Activated T-helper 2 cell treated with anti-CD3 and anti-CD28 coated beads, Interferon-gamma antibody, Interleukin-2, Interleukin-4, amounts not matched to agents 10 μg/mL and 5 μg/mL and 100 μg/mL, durations not matched to agents 14 hours and 24 hours and 36 hours (primary cell): ENCODE measurements at places on chromosomes 3 and 15.

- no peak overlapping the region for H3K27ac ChIP-seq
- no peaks in the 10 kb centered on the region for H3K36me3 ChIP-seq
- DNase-seq = no peak
- peaks cover 4% of the 10 kb centered on the region for H3K27me3 ChIP-seq
- no peaks in the 10 kb centered on the region for H3K4me1 ChIP-seq
- H3K4me3 ChIP-seq = no peak overlapping the region
Measured at GRCh38 chr3:113157408-113158030, 53.8 kb upstream of the BOC start.

DNA sequence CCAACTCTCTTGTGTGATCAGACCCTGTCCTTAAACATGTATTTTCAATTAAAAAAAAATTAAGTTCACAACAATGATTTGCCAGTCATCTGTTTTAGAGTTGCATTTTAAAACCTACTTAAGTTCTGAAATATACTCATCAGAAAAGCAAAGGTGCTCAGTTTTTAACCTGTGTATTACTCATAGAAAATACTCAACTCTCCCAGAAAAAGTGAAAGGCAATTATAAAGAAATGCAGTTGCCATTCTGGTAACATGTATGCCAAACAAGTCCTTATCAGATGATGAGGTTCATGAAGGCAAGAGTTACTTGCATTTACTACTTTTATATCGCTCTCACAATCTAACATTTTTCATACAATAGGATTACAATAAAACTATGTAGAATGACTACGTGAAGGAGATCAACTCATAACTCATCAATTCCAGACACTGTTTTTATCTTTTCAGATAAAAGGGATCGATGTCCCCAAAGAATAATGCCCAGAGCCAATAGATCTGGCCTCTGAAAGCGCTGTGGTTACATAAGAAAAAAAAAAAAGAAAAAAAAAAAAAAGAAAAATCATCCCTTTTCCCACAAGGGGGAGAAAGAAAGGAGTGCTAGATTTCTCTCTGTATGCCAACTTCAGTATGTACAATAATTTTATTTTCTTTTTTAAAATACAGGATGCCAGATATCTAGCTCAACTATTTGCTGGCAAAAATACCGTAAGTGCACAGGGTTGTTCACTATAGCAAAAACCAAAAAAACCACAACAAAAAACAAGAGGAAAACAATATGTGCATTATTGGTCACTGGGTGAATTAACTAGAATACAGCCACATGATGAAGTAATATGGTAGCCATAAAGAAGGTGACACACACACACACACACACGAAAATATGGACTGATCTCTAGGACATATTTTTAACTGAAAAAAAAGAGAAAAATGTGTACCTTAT is 137.4 kb downstream of the NR1I2 start:
- H3K27me3 ChIP-seq = peaks cover 2% of the 10 kb centered on the region
- no peak overlapping the region for H3K27ac ChIP-seq
- DNase-seq = no peak
- H3K4me3 ChIP-seq = no peak overlapping the region
- H3K4me1 ChIP-seq = peaks cover 11% of the 10 kb centered on the region

DNA sequence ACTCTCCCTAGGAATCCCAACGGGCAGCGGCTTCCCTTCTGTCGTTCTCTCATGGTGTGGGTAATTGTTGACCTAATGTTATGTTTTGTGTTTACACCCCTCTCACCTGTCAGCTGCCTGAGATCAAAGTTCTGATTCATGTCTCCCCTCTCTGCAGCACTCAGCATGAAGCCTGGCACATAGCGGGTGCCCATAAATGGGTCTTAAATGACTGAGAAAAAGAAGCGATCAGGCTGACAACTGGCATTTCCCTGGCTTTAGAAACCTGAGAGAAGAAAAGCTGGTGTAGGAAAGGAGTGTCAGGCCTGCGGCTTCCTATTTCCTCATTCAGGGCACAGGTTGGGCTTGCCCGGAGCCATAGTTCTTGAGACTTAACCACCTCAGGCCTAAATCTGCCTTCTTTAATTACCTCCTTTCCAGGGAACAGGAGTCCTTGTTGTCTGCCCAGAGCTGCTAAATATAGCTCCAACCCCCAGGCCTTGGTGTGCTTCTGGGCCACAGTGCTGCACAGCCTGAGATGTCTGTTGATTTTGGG is 31.8 kb downstream of the LPP start:
- peaks cover 35% of the 10 kb centered on the region for H3K4me1 ChIP-seq
- no peak for DNase-seq
- no peak overlapping the region for H3K4me3 ChIP-seq

GRCh38 chr3:134992180-134992579 is 197.1 kb downstream of the EPHB1 start:
- no peaks in the 10 kb centered on the region for H3K36me3 ChIP-seq
- no peak for DNase-seq
- H3K27me3 ChIP-seq = peaks cover 5% of the 10 kb centered on the region
- H3K27ac ChIP-seq = no peak overlapping the region
- no peaks in the 10 kb centered on the region for H3K4me1 ChIP-seq

DNA sequence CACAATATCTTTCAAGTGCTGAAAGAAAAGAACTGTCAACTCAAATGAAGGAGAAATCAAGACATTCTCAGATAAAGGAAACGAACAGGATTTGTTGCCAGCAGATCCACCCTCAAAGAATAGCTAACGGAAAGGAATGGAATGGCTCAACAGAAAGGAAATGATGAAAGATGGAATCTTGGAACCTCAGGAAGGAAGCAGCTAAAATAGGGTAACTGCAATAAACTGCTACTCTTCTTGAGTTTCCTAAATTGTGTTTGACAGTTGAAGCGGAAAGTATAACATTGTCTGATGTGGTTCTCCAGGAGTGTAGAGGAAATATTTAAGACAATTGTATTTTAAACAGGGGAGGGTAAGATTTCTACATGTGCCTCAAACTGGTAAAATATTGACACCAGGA is 22.0 kb downstream of the PRR23E start:
- no peak for DNase-seq
- no peak overlapping the region for H3K4me3 ChIP-seq
- H3K27ac ChIP-seq = no peak overlapping the region
- H3K36me3 ChIP-seq = no peaks in the 10 kb centered on the region
- H3K4me1 ChIP-seq = no peaks in the 10 kb centered on the region
